Fibroblast of skin of left quadriceps (primary cell): ENCODE measurements at places on chromosomes 3 and 15.

DNA sequence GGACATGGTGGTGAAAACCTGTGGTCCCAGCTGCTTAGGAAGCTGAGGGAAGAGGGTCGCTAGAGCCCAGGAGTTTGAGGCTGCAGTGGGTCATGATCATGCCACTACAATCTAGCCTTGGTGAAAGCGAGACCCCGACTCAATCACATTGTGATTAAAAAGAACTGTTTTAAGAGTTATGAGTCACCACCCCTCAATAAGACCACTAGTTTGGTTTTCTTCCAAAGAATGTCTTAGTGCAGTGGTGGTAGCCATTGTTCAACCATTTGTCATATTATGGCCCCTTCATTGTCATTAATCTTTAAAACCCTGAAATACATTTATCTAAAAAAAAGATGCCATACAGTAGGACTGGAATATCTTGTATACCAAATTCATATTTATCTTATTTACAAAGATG is 48.8 kb downstream of the BLM start:
- DNase-seq: no peak

DNA sequence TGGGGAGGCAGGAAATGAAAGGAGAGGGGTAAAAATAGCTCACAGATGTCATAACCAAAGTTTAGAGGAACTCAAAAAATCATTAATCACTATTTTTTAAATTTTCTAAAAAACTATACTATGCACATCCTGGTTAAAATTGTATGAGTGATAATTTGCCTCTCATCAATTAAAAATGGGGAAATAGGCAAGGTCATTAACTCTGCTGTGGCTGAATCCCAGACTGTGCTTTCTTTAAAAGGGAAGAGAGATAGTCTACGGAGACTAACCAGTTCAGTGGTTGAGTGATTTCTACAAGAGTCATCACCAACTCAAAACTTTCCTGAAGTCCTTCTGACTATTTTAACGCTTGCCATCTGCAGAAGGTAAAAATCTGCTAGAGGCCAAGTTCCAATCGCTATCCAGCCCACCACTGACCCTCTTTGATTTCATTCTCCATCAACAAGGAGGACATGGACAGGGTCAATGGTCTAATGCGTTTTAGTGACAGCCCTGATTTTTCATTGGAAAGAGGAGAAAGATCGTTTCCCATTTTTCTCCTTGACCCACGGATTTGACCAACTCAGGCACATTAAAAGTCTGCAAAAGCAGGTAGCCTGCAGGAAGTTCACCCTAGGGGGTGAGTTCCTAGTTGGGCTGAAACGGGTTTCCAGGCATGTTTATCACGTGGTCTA is 850 bp downstream of the SUCLG2 start:
- DNase-seq: no peak

DNA sequence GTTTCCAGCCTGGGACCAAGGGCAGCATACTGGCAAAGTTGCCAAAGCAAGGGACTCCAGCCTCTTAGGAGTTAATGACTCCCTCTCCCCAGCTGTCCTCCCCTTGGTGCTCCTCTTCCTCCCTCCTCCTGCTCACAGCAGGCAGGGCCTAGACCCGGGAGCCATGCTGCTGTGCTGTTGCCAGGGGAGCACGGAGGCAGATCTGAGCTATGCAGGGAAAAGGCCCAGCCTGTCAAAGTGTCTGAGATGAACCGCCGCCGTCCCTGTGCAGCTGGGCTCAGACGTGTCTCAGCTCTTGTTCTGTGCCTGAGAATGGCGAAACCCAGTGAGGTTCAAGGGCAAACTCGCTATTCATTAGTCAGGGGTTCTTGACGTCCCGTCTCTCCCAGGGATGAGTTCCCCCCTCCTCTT is 60.8 kb upstream of the POLG start:
- no peak for DNase-seq

- no peak for DNase-seq
Measured at GRCh38 chr15:74007820-74008371, 13.4 kb downstream of the PML start.

DNA sequence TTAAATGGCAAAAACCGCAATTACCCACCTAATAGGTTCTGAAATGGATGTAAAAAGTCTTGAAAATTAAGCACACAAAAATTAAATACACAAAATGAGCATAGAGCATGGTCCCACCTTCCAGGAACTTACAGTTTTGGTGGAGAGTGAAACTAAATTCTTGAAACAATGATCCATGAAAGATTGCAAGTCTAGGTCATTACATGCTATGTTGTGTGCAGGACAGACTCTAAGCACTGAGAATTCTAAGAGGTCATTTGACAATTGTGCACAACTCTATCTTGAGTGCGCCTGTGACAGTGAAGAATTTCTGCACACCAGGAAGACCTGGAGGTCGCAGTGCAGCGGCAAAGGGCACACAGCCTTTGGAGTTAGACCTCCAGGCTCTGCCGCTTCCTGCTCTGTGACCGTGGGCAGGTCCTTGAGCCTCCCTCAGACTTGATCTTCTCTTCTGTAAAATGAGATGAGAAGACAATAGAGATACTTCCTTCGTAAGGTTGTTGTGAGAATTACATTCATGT is 153.3 kb upstream of the TPM1 start:
- no peak for DNase-seq

DNA sequence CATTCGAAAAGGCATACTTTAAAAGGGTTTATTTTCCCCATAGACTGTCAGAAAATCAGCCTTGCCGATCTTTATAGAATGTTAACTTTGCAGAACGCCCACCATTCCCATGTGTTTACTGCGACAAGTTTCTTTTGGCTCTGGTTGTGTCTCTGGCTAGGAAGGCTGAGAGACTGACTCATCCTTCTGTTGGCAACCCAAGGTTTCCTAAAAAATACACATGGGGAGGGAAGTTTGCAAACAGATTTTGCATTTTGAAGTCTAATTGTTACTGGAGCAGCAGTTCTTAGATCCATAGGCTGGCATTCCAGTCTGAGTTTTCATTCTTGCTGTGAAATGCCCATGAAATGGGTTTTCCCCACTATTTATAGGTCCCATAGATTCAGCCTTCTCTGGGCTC is 37.9 kb upstream of the MINAR1 start:
- no peak for DNase-seq

- DNase-seq: no peak
Measured at GRCh38 chr3:37262816-37263393, 88.5 kb upstream of the LRRFIP2 start.

- peak; percentile 7 for DNase-seq
Measured at GRCh38 chr3:45333549-45333948, 54.8 kb upstream of the LARS2 start.

GRCh38 chr15:57780471-57780870 is 74.0 kb downstream of the POLR2M start:
- DNase-seq: peak; percentile 32

- no peak for DNase-seq
Measured at GRCh38 chr15:34360298-34360697, 6.7 kb downstream of the LPCAT4 start.

GRCh38 chr3:100756441-100756840 is 47.1 kb downstream of the TFG start:
- no peak for DNase-seq

- DNase-seq: no peak
Measured at GRCh38 chr15:65085990-65086679, 9.6 kb downstream of the KBTBD13 start.

GRCh38 chr3:42189001-42189460 is 77.0 kb downstream of the CCK start:
- DNase-seq: no peak

GRCh38 chr3:53921296-53921695 is 29.6 kb upstream of the SELENOK start:
- DNase-seq: no peak

- DNase-seq: no peak
Measured at GRCh38 chr3:140113996-140114788, 179.2 kb downstream of the CLSTN2 start.

DNA sequence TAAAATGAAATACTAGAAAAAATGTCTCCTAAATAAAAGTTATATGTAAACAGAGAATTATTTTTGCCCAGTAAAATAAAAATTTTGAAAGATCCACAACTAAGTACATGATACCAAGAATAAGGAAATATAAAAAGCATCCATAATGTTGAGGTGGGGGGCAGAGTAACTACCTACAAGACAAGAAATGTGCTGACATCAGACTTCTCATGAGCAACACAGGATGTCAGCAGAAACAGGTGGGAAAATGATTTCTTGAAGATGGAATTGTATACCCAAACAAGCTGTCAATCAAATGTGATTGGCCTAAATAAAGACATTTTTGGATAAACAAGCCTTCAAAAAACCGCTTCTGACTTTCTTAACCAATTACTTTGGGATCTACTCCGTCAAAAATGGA is 143.9 kb upstream of the LIPC start:
- no peak for DNase-seq

- peak; percentile 51 for DNase-seq
Measured at GRCh38 chr3:167032267-167032876, 347.7 kb downstream of the ZBBX start.

DNA sequence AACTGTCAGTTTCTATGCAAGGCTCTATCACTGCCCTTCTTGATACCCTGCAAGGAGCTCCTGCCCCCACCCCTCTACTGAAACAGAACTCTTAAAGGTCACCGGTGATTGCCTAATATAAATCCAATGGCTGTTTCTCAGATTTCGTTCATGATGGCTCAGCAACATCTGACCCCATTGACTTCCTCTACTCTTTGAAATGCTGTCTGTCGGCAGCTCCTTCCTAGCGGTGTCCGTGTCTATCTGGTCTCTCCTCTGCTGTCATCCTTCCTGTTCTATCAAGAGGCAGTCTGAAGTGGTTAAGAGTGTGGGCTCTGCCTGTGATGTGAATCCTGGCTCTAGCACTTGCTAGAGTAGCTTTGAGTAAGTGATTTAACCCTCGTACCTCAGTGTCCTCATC is 5.5 kb downstream of the TMEM266 start:
- no peak for DNase-seq

DNA sequence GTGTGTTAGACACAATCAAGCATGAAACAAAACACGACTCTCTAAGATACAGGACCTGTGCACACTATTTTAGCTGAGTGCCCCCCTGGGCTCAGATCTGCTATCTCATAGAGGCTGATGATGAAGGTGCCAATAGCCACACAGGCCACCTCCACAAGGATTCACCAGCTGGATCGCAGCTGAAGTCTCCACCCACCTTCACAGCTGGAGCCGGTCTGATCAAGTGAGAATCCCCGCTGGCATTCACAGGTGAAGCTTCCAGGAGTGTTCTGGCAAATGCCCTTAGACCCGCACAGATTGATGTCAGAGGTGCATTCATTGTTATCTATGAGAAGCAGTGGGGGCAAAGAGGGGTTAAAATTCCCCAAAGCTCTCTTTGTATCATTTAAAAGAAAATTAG is 90.1 kb downstream of the DUT start:
- DNase-seq: no peak

GRCh38 chr3:53833700-53834099 is 12.5 kb downstream of the CHDH start:
- DNase-seq: no peak
